LNCaP clone FGC (cell line): ENCODE measurements at places on chromosomes 6 and 20.

- DNase-seq: no peak
Observed at GRCh38 chr6:81735756-81736380, 16.6 kb downstream of the TENT5A start.

- no peak for DNase-seq
Observed at GRCh38 chr20:38935967-38936407, 9.8 kb downstream of the FAM83D start.

- no peak for DNase-seq
Observed at GRCh38 chr6:34697544-34697836, 923 bp upstream of the ILRUN start.

- DNase-seq: no peak
Observed at GRCh38 chr6:127686084-127686483, 109.1 kb downstream of the C6orf58 start.

GRCh38 chr6:166106076-166106686 lies 61.5 kb downstream of the TBXT start:
- DNase-seq: peak; percentile 44

DNA sequence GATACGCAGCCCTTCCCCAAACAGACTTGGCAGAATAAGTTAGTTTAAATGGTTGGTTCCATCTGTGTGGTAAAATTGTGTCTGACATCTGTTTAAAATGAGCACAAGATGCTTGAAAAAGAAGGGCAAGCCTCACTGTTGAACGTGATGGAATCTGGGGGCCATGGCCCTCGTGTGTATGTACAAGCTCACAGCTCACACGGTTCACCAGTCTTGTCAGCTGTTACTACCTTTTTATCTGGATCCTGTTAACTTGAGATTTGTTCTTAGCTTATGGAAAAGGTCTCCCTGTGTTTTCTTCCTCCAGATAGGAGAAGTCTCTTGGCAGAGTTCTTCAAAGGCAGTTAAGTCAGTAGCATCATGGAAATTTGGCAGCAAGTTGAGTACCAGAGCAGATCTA lies 270.6 kb downstream of the KHDC1L start:
- no peak for DNase-seq

GRCh38 chr20:20210943-20211273 lies 157.0 kb upstream of the INSM1 start:
- DNase-seq: no peak

GRCh38 chr20:61879303-61879620 lies 186.4 kb downstream of the TAF4 start:
- DNase-seq: no peak

GRCh38 chr6:143427109-143427817 lies 23.2 kb downstream of the ADAT2 start:
- no peak for DNase-seq

DNA sequence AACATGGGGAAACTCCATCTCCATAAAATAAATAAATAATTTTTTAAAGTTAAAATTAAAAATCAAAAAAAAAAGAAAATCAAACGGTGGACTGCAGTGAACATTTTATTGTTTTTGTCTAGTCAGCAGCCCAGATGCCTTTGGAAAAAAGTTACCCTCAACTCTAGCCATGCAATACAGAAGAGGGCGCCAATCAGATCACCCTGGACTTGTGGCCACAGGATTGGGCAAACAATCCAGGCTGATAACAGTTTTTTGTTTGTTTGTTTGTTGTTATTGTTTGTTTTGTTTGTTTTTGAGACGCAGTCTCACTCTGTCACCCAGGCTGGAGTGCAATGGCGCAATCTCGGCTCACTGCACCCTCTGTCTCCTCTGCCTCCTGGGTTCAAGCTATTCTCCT lies 30.5 kb upstream of the NELFCD start:
- no peak for DNase-seq

DNA sequence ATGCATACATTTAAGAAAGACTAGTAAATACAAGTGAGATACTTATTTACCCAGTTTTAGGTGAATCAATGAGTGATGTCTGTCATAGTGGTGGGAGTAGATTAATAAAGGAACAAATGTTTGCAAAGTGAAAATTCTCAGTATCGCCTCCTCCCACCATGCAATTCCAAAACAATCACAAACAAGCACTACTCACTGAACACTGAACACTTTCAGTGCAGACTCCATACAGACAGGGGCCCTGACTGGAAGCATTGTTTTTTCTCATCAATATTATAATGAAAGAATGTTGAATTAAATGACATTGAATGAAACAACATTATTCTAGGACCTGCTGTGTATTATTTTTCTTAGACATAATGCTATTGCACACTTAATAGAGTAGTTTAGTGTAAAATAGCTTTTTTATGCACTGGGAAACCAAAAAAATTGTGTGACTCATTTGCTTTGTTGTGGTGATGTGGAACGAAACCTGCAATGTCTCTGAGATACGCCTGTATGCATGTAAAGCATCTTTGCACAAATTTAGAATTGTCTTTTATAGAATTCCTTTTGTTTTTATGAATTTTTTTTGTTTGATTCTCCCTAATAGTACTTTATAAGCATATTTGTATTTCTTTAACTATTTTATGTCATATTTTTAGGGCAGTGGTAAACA lies 317.5 kb downstream of the UTRN start:
- DNase-seq: no peak

- DNase-seq: no peak
Observed at GRCh38 chr20:50921803-50922501, 9.3 kb downstream of the ADNP start.

GRCh38 chr6:85348643-85349042 lies 101.2 kb upstream of the NT5E start:
- no peak for DNase-seq

- DNase-seq: no peak
Observed at GRCh38 chr6:38852215-38852614, 137.1 kb downstream of the DNAH8 start.

GRCh38 chr20:3847429-3847940 lies 851 bp downstream of the MAVS start:
- no peak for DNase-seq
